ENCODE measurements at places on chromosomes 11 and 22.
A peak's percentile ranks its signal among the peaks of the same experiment; 100 is the strongest.

GRCh38 chr11:20719821-20720220, 50.4 kb downstream of the NELL1 start:
- DNase-seq = no peak

- no peak for DNase-seq
These were observed 200.0 kb upstream of the NAV2 start for GRCh38 chr11:19512618-19513017.

DNA sequence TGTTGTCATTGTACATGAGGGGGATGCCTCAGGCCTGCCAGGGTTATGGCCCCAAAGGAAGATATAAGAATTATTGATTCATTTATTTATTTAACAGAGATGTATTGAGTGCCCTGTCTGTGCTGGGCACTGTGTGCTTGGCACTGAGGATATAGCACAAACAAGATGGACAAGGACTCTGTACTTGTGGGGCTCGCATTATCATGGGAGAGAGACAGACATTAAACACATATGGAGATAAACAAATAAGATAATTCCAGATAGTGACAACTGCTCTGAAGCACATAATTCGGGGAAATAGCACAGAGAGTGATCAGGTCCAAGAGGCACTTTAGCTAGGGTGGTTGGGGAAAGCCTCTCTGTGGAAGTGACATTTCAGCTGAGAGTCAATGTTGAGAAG, 119.8 kb upstream of the ARHGAP20 start:
- no peak for DNase-seq

GRCh38 chr11:100817620-100818019, 130.5 kb downstream of the ARHGAP42 start:
- no peak for DNase-seq

DNA sequence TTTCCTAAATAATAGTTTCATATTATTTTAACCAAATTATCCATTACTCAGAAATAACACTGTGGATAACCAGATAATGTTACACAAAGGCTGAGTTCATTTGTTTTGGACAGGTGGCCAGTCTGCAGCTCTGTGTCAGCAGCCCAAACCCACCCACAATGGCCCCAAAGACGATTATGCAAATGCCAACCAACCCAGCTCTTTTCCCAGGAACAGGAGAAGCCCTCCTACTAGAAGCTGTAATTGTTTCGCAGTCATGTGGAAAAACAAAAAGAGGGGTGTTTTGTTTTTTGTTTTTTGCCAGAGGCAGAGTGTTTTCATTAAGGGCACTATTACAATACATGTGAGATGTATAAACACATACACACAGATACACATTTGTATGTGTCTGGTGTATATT, 102.1 kb downstream of the FCHSD2 start:
- DNase-seq = no peak

GRCh38 chr22:26023104-26023775, 146.0 kb upstream of the SEZ6L start:
- DNase-seq = no peak

DNA sequence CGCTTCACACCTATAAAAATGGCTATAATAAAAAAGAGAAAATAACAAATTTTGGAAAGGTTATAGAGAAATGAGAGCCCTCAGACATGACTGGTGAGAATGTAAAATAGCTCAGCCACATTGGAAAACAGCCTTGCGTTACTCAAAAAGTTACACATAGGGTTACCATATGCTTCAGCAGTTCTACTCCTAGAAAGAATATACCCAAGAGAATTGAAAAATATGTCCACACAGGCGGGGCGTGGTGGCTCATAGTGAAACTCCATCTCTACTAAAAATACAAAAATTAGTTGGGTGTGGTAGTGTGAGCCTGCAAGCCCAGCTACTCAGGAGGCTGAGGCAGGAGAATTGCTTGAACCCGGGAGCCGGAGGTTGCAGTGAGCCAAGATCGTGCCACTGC, 7.6 kb upstream of the JHY start:
- no peak for DNase-seq

GRCh38 chr11:24391167-24391566, 105.7 kb upstream of the LUZP2 start:
- DNase-seq = no peak

- DNase-seq = no peak
These were observed 171.5 kb downstream of the MN1 start for GRCh38 chr22:27629908-27630673.

DNA sequence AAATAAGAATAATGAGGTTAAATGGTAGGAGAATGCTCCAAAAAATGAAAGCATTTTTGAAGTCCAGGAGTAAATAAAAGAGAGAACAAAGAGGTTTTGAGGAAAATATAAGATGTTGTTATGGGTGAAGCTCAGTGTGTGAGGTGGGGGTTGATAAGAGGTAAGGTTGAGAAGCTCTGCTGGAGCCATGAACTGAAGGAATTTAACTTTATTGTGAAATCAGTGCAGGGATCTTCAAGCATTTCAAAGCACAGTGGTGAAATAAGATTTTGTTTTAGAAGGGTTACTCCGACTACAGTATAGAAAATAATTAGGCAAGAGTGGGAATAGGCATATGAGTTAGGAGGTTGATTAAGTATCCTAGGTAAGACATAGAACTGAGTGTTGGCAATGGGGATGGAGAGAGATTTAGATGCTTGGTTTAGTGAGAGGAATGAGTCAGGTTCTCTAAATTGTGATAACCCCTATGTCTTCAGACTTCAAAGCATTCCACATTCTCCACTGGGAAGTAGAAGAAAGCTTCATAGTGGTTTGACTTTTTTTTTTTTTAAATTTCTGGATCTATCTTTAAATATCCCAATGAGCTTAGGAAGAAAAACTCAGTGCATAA, 403.2 kb downstream of the AASDHPPT start:
- no peak for DNase-seq

DNA sequence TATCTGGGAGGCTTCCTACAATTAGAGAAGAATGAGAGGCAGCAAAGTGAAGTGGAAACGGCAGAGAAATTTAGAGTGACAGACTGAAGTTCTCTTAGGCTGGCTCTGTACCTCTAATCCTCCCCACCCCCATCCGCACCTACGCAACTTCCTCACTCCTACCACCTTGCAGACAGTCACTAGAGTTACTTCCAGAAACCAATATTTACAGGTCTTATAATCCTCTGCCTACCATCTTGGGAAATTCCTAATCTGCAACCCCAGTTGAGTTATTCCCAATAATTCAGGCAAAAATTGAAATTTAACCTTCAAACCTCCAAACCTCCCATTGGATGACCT, 71.7 kb downstream of the PAK1 start:
- DNase-seq = no peak

GRCh38 chr22:38397189-38398085, 57.6 kb downstream of the KCNJ4 start:
- DNase-seq = no peak

DNA sequence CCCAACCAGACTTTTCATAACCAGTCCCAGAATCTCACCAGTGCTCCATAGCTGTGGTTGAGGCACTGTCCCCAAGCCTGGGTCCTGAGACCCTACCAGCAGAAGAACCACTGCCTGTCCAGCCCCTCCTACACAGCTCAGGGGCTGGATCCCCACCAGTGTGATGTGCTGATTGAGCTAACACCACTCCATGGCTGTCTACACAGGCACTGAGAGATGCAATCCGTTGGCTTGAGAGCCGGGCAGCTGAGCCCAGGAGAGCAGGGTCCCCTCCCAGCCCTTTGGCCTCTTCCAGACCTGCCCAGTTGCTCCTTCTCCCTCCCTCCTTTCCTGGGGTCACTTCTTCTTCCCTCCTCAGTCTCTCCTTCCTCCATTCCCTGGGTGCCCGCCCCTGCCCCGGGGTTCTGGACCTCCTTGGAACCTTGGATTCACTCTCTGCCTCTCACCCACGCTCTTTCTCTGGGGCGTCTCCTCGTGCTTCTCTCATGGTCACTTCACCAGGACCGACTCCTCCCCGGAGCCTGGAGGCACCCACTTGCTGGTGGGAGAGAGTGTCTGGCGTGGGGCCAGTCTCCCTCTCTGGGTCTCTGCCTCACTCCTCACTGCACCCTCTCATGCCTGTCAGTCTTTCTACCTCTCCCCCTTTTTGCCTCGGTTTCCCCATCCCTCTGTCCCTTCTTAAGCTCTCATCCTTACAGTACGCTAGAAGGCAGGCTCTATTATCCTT, 706 bp upstream of the SCYL1 start:
- no peak for DNase-seq

DNA sequence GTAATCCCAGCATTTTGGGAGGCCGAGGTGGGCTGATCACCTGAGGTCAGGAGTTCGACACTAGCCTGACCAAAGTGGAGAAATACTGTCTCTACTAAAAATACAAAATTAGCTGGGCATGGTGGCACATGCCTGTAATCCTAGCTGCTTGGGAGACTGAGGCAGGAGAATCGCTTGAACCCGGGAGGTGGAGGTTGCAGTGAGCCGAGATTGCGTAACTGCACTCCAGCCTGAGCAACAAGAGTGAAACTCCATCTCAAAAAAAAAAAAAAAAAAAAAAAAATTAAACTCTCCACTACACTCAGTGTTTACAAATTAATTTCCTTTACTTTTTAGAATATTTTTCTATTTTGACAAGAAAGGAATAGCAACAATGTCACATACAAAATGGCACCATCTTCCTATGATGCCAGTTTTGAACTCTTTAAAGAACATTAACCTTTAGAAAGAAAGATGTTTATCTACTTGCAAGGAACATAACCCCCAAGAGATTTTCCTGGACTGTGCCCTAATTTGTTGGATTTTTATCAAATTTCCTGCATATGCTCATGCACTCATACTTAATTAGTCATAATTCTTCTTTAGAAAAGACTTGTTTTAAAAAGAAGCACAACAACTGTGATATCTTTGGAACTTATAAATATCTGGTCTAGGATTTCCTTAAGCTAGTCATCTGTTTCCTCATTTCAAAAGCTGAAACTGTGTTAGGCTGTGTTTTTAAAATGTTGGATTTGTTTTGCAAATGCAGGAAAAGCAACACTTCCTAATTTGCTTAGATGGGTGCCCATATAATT, 22.6 kb upstream of the HIPK3 start:
- no peak for DNase-seq

- no peak for DNase-seq
These were observed 75.8 kb downstream of the CCDC34 start for GRCh38 chr11:27287205-27287604.

DNA sequence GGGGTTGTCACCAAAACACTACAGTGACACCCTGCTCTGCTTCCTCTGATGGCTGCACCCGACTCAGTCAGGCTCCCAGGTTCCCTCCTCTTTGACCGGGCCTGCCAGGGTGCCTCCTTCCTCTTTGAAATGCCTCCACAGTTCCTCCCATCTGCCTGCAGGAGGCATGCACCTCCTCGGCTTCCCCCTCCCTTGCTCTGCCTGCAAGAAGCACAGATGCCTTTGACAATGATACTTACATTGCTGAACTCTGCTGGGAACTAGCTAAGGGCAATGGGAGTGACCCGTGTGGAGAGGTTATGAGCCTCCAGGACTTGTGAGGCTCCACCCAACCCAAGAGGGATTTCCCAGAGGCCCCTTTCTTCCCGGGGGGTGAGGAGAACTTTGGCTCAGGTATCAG, 674.1 kb downstream of the OPCML start:
- DNase-seq = no peak

- DNase-seq = no peak
These were observed 507.6 kb upstream of the LARGE1 start for GRCh38 chr22:34427841-34428240.

DNA sequence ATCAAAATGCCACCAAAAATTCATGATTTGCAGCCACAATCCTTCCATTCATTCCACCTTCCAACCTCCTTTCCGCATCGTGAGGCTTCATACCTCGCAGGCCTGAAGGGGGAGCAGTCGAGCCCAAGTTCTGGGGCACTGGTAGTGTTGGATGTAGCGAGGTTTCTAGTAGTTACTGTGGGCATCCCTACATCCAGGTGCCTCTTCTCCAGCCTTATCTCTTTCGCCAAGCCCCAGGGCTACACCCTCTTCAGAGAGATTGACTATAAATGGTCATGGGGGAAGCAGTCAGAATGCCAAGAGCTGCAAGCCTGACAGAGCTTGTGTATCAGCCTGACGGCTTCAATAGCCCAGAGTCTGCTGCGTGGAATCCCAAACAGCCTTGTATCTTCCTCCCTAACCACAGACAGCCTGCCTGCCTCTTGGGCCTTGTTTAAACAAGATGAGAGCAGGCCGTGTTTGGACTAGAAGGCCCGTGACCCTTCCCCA, 28.9 kb downstream of the CLMP start:
- no peak for DNase-seq

DNA sequence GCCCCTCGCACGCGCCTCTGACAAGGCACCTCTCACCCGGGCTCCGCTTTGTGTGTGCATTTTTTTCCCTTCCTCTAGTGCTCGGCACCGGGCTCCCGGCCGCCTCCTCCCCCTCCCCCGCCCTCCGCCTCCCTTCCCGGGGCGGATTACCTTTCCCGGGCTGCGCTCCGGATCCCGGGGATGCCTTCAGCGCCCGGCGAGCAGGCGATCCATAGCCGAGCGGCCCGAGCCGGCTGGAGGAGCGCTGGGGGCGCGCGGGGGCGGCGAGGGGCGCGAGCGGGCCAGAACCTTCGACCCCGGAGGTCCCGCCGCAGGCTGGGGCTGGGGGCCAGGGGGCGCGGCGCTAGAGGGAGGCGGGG, 282 bp downstream of the MPPED2 start:
- no peak for DNase-seq

GRCh38 chr11:123173040-123173855, 21.8 kb downstream of the CLMP start:
- DNase-seq = no peak

- no peak for DNase-seq
These were observed 8.5 kb downstream of the ELFN2 start for GRCh38 chr22:37418627-37419369.

DNA sequence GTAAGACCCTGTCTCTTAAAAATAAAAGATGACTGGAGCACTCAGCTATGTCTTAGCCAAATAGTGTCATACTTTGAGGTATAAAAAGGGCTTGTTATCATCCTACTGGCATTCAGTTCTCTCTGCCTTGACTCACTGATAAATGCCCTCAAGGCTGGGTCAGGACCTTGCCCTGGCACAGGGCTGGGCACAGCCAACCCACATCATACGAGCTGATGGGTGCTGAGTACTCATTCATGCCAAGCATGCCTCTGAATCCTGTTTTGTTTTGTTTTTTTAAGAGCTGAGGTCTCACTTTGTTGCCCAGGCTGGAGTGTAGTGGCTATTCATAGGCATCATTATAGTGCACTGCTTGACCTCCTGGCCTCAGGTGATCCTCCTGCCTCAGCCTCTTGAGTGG, 1.9 kb downstream of the SMTNL1 start:
- DNase-seq = no peak

DNA sequence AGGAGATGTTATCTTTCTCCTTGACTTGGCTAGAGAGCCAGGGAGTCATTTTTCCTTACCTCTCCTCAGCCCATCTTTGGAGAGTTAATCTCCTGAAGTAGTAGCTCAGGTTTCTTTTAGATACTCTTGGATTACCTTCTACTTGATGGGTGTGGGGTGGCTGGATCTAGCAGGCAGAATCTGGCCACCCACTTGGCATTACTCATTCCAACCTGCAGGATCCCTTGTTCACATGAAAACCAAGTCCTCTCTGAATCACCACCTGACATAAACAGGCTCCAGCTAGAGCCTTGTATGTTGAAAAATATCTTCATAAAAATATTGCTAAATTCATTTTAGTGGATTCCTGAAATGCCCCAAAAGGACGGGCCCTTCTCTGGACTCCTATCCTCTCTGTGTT, 250.6 kb upstream of the PLET1 start:
- no peak for DNase-seq

GRCh38 chr11:7019500-7020182, 505 bp downstream of the ZNF214 start:
- DNase-seq = no peak

- peak; percentile 73 for DNase-seq
These were observed 10.4 kb upstream of the MRPL17 start for GRCh38 chr11:6693342-6694228.

GRCh38 chr11:66868726-66869566, 12.1 kb downstream of the LRFN4 start:
- DNase-seq = peak; percentile 52
